ENCODE measurements at places on chromosomes 5 and 9.

DNA sequence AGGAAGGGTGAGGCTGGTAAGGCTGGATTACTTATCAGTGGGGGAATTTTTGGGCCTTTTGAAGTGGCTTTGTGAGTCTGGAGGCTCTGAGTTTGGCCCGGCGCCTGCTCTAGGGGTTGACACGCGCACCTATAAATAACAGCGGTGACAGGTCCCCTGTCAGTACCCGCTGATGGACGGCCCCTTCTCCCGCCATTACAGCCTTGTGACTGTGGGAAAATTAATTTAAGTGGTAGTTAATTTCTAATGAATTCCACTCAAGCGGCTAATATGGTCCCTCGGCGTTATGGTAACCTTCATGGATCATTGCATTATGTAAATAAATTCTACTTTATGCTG, 16.5 kb downstream of the MRPL36 start:
- no peak for DNase-seq

- no peak for DNase-seq
These were observed 48.6 kb upstream of the IZUMO3 start for GRCh38 chr9:24594234-24594850.

GRCh38 chr5:42848545-42848944, 36.9 kb upstream of the SELENOP start:
- DNase-seq: no peak

GRCh38 chr5:139473105-139473504, 2.3 kb downstream of the SMIM33 start:
- DNase-seq: no peak

DNA sequence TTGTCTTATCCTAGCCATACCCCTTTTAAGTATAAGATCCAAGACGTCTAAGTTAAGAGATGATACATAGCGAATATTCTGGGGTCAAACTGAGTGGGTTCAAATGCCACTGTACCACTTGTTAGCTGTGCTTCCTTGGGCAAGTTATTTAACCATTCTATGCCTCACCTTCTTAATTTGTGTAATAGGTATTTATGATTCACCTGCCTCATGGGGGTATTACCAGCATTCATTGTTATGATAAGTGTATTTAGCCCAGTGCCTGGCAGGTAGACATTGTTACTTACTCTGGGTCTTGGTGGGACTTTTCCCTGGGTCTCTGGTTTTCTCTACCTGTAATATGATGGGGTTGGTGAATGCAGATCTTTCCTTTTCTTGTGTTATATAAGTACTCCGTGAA, 3.8 kb downstream of the LARP1 start:
- no peak for DNase-seq

DNA sequence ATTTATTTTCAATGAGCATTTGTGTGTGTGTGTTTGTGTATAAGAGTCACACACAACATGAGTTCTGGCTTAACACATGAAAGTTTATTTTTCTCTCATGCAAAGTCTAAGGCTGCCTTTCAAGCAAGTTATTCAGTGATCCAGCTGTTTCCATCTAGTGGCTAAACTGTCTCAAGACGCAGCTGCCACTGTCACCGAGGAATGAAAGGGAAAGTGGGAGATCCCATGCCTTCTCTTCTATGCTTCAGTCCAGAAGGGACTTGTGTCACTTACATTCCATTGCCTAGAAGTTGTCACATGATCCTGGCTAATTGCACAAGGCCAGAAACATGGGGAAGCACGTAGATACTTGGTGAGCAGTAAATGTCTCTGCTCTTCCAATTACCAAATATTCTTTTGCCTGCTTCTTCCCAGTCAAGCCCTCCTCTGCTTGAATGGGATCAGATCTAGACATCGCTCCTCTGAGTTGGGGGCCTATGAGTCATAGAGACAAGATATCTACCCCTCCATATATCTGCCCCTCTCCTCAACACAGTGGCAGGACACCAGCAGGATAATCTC, 30.4 kb upstream of the SLIT3 start:
- DNase-seq: no peak

- no peak for DNase-seq
These were observed 59.6 kb upstream of the SLC27A6 start for GRCh38 chr5:128905568-128906110.

- DNase-seq: no peak
These were observed 350 bp upstream of the ECPAS start for GRCh38 chr9:111484572-111484894.

- no peak for DNase-seq
These were observed 24.0 kb downstream of the ADAMTSL2 start for GRCh38 chr9:133558191-133559126.

DNA sequence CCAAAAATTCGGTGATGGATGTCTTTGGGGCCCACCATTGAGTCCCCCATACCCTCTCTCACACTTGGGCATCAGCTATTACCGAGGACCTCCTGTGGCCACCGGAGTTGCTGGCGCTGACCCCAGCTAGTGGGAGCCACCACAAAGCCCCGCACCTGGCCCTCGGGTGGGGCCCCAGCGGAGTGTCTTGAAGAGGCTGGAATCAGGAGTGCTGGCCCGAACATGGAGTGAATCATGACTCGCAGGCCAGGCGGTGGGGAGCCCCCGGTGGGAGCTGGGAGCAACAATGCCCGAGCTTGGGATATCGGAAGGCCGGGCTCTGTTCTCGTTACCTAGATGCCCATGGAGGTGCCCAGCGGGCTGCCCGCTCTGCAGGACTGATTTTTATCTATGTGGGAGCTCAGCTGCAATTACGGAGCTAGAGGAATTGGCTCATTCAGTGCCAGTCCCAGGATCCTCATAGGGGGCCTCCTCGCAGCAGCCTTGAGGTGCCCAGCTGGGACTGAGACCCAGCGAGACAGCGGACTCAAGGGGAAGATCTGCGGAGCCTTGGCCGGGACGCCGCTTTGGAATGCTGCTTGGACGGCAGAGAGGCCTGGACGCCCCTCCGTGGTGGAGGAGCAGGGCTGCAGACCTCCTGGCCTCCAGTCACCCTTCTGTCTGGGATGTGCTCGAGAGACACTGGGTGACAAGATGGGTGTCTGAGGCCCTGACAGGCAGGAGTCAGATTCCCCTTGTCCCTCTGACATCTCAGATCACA, 70.8 kb downstream of the PSMB7 start:
- no peak for DNase-seq

Data from activated T-cell treated with anti-CD3 and anti-CD28 coated beads, Interleukin-2, amount 50 U/mL, for 4 hours (primary cell).